Lower lobe of right lung (tissue), 2 donors: ENCODE measurements at places on chromosomes 7 and 10.

DNA sequence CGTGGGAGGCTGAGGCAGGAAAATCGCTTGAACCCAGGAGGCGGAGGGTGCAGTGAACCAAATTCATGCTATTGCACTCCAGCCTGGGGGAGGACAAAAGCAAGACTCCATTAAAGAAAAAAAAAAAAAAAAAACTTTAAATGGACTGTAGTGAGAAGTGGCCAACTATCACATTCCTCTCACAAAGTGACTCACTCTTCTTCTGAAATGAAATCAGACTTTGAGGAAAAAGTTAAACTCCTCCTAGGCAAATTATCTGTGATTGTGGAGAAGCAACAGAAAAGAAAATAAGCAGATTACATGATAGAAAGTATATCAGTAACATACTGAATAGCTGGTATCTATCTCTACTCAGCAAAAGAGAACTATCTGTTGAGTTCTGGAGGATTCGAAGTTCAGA, 234.3 kb upstream of the PHF14 start:
- DNase-seq, result no peak

GRCh38 chr10:86553639-86554038, 32.0 kb upstream of the WAPL start:
- DNase-seq, result no peak

DNA sequence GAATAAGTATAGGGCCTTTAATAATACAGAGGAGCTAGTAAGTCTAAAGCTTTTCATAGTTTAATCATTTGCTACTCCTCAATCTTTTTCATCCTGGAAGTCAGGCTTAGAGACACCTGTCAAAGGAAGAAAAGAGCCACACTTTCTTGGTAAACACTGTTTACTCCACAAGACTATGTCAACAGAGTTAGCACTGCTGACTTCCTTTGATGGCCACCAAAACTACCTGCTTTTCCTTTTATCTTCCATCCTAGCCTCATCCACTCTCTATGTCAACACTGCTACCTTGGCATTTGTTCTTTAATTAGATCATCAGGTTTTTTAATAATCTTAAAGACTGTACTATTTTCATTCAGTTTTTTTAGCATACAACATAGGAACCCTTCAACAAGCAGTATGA, 106.2 kb downstream of the ELAPOR2 start:
- DNase-seq, result no peak

- DNase-seq, result peak; percentile 64
These were observed 23.3 kb downstream of the BPGM start for GRCh38 chr7:134669845-134670373.

GRCh38 chr7:90568213-90568612, 27.9 kb upstream of the CDK14 start:
- DNase-seq, result no peak
